ENCODE measurements at places on chromosomes 13 and 19.

DNA sequence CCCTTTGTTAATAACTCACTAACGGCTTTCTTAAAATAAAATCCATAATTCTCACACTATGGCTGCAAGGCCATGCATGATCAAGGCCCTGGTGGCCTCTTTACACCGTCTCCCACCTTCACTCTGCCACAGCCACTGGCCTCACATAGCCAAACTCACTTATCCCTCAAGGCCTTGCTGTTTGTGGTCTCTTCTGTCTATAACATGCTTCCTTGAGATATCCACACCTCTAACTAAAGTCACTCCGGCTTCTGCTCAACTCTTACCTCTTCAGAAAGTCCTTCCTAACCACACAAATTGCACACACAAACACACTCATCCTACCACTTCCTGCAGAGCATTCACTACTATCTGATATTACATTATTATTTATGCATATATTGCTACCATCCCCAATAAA, 262.5 kb downstream of the DIAPH3 start:
- DNase-seq, result no peak

- no peak for DNase-seq
Measured at GRCh38 chr19:12766051-12766521, 9.3 kb downstream of the HOOK2 start.

DNA sequence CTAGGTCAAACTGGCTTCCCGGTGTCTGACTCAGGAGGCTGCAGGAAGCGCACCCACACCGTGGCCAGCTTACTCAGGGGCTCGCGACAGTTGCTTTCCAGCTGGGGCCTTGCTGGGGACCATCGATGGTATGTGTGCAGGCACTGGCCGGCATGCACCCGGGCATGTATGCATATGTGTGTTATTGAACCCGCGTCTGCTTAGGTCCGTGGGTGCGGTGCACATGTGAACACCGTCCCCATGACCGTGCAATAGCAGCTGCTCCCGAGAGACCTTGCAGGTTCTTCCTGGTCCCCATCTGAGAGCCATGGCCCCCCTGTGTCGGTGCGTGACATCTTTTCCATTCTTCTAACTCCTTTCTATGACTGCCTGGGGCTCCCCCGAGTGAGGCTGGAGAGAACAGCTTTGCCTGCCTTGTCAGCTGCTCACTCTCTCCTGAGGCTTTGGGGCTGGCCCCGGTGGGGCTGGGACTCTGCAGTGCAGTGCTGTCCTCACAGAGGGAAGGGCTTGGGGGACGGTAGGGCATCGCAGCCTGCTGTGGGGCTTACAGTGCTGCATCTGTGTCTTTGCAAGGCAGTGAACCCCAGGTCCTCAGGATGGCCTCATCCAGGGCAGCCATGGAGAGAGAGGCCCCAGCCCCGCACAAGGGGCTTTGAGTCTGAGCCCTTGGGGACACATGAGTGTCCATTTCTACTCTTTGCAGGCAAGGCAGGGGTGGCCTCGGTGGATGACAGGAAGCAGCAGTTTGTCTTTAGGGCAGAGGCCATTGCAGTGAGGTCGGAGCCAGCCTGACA, 65.1 kb downstream of the CHST8 start:
- DNase-seq, result peak; percentile 18

DNA sequence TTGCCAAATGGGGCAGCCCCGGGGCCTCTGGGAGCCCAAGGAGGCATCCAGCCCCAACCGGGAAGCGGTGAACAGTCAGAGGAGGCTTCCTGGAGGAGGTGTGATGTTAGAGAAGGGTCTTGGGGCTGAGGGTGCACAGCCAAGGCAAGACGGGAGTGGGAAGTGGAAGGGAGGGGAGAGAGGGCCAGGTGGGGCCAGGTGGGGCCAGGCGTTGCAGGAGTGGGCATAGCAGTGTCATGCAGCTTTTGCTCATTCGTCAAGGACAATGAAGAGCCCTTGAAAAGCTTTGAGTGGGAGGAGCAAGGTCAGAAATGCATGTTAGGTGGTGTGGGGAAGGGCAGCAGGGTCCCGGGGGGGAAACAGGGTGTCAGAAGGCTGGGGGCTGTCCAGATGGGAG, 1.8 kb downstream of the FBN3 start:
- no peak for DNase-seq

- no peak for DNase-seq
Measured at GRCh38 chr19:47564081-47564480, 8.9 kb downstream of the ZNF541 start.

DNA sequence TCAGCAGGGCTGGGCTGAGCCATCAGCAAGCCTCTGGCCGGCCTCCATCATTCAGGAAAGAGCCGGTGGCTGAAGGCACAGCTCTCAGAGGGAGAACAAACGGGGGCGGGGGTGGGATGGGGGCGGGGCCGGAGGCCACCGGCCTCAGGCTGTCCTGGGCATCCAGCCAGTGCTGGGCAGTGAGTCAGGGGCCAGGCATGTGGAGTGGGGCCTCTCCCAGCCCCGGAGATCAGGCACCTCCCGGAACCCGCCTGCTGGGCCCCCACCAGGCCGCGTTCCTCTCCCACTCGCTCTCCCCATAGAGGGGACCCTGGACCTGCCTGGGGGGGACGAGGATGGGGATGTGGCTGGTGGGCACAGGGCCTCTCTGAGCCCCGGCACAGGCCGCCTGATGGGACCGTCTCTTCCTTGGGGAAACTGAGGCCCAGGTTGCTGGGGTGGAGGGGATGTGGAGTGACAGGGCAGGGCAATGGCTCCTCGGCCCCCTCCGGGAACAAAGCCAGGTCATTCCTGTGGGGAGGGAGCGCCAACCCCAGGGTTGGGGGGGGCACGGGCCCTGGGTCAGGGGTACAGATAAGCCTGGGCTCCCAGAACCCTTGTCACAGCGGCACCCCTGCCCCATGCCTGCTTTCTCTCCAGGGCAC, 12.9 kb downstream of the SPC24 start:
- no peak for DNase-seq

DNA sequence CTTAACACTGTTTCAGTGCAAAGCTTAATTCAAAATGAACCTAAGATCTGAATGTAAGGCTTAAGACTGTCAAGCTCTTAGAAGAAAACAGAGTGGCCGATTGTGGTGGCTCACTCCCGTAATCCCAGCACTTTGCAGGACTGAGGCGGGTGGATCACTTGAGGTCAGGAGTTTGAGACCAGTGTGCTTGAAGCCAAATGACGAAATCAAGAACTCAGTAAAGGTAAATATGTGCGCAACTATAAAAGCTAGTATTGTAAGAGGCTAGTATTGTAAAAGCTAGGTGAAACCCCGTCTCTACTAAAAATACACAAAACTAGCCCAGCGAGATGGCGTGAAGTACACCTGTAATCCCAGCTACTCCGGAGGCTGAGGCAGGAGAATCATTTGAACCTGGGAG, 12.7 kb downstream of the ATP4B start:
- DNase-seq, result no peak

DNA sequence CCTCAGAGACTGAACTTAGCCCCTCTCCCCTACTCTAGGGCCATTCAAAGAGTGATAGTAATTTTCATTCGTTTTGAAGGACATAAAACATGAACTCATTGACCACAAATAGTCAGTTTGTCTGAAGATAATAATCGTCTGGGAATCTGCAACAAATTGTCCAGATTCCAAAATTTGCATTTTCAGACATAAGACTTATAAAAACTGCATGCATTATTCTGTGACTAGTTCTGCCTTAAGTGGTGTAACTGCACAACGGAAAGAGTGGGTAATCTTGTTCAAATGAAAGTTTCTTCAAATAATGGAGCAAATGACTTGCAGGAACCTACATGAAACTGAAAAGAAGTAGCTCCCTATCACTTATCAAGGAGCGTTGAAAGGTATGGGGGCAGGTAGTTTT, 8.4 kb downstream of the CSNK1A1L start:
- no peak for DNase-seq

DNA sequence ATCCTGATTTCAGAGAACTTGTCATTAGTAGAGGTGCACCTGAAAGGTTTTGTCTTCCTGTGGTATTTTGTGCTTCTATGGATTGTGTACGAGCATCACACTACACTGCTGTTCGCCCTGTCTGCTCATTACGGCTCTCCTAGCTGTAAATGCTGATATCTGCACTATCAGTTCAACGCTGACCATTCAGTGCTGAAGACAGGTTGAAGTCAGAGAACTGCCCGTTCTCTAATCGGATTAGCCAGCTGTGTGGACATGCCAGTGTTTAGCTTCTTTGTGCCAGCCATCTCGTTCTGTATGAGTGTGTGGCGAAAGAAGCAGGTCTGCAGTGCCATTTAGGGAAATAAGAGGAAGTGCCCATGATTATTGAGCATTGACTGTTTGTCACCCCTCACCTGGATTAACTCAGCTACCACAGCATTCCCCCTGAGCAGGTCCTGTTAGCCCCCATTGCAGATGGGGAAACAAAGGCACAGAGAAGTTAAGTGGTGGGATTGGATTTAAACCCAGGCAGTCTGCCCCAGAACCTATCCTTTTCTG, 21.6 kb upstream of the C1QTNF9 start:
- peak; percentile 18 for DNase-seq

- DNase-seq, result no peak
Measured at GRCh38 chr19:45772130-45772840, 3.2 kb upstream of the SIX5 start.

GRCh38 chr13:67549331-67549730, 319.2 kb upstream of the PCDH9 start:
- no peak for DNase-seq

DNA sequence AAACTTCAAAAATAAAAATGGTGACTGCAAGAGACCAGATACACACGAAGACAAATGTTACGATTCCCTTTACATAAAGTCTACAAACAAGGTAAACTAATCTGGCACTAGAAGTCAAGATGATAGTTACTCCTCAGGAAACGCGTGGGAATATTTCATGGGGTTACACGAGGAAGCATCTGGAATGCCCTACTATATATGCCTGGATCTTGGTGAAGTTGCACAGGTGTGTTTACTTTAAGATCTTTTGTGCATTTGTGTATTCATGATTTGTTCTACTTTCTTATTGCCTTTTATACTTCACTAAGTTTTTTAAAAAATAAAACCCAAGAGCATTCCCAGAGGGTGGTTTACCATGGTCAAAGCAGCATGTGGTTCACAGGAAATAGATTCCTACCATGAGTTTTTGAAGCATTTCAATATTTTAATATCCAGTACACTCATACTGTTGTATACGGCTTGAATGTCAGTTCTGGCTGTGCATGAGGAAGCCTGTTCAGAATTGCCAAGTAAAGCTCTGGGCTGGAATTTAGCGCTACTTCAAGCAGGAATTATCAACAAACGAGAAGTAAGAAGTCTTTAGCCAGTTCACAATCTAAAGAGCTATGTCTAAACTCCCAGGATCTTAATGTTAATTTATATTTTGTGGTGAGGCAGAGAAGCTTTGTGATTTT, 239.8 kb upstream of the KLHL1 start:
- no peak for DNase-seq

GRCh38 chr19:45539459-45539858, 32.2 kb downstream of the VASP start:
- no peak for DNase-seq

GRCh38 chr19:42099336-42099925, 23.5 kb downstream of the ZNF574 start:
- no peak for DNase-seq

DNA sequence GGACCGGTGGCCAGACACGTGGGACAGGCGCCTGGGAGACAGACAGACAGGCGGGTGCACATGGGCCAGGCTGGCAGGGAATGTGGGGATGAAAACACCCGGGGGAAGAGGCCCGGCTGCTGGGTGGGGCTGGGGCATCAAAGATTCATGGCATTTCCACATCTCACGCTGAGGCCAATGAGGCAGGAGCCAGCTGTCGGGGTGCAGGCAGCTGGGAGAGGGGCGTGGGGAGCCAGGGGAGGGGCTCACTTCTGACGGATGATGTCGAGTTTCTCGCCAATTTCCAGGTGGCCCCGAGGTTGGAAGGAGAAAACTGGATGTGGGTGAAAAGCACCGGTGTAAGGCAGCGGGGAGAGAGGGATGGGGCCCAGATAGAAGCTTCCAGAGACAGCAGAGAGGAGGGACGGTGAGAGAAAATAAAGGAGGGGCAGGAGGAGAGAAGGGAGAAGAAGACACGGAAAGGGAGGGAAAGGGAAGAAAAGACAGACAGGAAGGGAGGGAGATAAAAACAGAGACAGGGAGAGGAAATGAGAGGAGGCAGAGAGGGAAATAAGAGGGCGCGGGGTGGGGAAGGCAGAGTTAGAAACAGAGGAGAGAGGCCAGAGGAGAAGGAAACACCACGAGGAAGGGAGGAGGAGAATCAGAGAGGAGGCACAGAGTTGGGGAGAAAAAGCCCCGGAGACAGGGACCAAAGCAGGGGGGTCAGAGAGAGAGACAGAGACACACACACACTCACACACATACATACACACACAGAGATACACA, 8.0 kb upstream of the CCER2 start:
- no peak for DNase-seq

GRCh38 chr13:89205856-89206520, 1534.8 kb downstream of the SLITRK5 start:
- no peak for DNase-seq

DNA sequence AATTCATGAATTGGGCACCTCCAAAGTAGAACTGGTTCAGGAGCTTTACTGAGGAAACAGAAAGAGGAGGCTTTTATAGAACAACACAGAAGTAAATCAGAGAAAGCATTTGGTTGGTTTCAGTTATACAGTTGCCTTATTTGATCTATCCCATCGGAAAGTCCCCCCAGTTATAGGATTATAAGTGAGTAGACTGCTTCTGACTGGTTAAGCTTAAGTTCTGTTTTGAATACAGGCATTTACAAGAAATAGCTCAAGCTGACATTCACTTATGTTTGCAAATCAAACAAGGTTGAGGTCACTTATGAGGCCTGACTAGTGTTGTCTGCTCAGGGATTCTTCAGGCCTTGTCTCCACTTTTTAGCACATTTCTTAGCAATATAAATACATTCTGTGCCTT, 857.4 kb downstream of the EFNB2 start:
- DNase-seq, result no peak

DNA sequence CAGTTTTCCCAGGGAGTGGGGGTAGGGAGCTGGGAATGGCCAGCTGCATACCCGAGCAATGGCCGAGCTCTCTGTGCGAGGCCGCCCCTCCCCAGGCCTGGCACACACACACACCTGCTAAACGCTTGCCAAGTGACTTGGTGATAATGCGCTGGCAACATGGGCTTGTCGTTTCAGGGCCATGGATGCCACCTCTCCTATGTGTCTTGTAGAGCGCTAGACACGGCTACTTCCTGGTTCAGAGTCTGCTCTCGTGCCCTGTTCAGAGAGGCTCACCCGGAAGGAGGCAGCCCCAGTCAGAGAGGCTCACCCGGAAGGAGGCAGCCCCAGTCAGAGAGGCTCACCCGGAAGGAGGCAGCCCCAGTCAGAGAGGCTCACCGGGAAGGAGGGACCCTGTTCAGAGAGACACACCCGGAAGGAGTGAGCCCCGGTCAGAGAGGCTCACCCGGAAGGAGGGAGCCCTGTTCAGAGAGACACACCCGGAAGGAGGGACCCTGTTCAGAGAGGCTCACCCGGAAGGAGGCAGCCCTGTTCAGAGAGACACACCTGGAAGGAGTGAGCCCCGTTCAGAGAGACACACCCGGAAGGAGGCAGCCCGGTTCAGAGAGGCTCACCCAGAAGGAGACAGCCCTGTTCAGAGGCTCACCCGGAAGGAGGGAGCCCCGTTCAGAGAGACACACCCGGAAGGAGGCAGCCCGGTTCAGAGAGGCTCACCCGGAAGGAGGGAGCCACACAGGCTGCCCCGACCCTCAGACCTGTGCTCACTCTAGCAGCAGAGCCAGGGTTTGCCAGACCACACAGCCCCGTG, 4.2 kb downstream of the ADPRHL1 start:
- peak; percentile 98 for DNase-seq
